ENCODE measurements at places on chromosomes 1 and 21. TPM values are rescaled to one million over a fixed set of nuclear protein-coding genes. Genes with fewer than 3 reads are reported as not detected.
A peak's percentile ranks its signal among the peaks of the same experiment; 100 is the strongest.

DNA sequence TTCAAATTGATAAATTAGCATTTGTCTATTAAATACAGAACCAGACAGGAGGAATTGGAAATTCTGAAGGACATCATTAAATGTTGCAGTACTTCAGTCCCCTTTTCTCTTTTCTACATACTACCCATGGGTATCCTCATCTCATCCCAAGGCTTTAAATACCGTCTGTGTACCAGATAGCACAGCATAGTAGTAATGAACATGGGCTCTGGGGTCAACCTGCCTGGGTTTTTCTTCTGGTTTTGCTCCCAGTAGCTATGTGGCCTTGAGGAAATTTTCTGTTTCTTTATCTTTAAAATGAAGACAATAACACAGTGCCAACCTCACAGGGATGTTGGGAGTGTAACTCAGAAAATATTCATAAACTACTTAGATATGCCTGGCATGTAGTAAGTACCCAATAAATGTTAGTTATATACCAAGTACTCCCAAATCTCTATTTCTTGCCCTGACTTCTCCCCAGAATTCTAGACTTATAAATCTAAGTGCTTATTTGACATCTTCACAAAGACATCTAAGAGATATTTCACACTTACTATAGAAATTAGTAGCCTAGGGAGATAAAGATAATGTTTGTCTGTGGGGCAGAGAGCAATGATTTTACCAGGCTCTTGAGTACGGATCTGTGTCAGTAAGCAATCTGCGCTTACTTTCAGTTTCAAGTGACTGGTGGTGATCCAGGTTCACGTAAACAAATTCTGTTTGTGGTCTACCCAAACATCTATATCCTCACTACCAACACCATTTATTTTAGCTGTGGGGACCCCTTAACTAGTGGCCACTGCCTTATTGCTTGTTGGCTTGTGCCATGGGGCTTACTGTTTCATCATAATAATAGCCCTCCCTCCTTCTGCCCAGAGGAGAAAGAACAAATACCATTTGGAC lies 37.3 kb downstream of the VANGL2 start:
- peak; percentile 93 for ATAC-seq

- no peak for ATAC-seq
These were observed 16.9 kb upstream of the ARHGAP29 start for GRCh38 chr1:94254073-94254810.

DNA sequence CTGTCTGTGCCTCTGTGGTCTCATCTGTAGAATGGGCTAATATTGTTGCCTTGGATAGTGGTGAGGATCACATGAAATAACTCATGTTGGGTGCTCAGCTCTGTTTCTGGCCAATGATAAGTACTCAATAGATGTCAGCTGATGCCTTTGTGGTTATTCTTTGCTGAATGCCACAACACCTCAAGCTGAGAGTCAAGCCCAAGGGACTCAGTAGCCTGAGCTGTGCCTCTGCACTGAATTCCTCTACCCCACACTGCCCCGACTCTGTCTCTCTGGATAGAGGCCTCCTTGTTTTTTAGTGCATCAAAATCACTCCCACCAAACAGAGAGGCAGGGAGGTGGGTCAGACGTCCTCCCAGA lies 196.1 kb upstream of the VAMP3 start:
- ATAC-seq = no peak

Gene SETSIP
- not detected for total RNA-seq

Gene LRRC38
- not detected for total RNA-seq

GRCh38 chr1:198693321-198693720 lies 54.5 kb downstream of the PTPRC start:
- peak; percentile 80 for ATAC-seq

DNA sequence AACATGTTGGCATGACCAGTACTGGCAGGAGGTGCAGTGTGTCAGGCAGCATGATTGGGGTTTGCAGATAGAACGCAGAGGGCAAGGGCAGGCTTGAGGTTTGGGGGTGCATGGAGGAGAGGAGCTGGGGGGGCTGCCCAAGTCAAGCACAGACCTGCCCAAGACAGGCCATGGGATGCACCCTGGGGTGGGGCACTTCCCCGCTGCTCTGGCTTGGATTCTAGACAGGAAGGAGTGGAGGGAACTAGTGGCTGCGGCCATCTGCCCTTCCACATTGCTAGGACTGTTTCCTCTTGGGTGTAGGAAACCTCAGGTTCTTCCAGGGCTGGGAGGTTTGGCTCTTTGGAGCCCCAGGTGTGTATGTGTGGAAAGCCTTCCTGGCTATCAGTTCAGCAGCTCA lies 3.0 kb downstream of the PDXK start:
- ATAC-seq = no peak

DNA sequence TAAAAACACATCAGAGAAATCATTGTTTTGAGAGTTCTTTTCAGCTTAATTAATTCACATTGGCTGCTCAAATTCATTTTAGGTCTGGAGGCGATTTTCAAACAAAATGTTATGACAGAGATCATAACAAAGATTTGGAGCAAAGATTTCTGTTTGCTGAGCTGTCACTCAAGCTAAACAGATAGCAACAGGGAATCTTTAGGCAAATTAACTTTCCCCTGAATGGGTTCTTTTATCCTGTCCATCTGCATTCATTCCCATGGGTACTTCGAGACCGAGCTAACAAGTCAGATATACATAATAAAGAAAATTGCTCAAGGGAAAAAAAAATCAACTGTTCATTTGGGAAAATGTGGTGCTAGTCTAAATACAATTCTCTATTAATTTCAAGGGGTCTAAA lies 30.2 kb upstream of the CA6 start:
- no peak for ATAC-seq

GRCh38 chr21:25556091-25556490 lies 51.2 kb downstream of the MRPL39 start:
- ATAC-seq = peak; percentile 59

DNA sequence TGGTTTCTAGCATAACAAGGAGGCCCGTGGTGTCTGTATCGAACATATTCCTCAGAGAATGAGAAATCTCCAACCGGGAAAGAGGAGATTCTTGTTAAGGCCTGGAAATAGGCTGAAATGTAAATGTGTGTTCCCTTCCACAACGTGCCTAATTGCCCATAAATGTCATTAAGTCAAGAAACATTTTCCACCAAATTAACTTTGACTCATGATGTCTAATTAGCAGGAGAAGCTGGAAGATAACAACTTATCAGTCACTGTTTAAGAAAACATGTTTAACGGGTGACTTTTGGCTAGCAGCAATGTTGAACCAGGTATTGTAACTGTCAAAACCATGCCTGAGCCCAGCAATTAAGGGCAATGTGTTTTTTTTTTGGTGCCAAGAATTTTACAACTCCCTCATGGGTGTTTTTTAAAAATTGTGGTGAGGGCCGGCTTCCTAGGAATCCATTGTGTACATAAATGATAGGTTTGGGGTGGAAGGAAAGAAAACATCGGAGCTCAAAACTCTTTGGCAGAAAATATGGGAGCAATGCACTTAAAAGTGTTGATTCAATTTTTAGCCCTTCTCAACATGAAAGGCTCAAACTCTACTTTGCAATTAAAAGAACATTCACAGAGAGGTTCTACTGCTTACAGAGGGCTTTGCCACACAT lies 67.0 kb downstream of the OLIG1 start:
- no peak for ATAC-seq

GRCh38 chr1:41434306-41434705 lies 50.2 kb downstream of the EDN2 start:
- no peak for ATAC-seq

DNA sequence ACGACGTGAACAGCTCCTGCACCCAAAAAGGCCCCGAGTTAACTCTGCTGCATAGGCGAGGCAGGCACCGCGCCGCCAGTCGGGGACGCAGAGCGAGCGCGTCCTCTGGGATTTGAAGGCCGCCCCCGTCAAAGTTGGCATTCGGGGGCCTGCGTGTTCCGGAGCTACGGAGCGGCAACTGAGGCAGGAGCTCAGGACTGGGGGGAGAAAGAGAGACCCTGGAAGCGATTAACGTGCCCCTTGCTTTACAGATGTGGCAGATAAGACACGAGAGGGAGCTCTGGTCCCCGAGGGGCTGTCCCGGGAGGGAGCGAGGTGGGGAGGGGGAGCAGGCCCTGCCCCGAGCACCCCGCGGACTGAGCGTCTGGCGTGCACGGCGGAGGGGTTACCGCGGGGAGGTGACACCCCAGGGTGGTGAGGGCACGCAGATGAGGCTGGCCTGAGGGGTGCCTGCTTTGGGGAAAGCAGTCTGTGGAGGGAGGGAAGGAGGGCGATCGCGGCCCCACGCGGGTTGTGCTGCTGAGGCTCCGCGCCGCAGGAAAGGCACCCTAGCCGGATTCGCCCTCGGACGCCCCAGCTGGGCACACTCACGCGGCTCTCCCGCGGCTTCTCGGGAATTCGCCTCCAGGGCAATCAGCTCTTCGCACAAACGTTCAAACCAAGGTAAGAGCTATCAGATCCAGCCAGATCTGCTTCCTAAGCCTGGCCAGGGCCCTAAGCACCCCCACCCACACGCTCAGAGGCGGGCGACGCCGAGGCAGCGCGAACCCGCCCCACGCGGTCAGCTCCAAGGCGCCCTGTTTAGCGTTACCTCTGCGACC lies 26.5 kb downstream of the ACTA1 start:
- no peak for ATAC-seq

- no peak for ATAC-seq
These were observed 40.2 kb upstream of the ST6GALNAC5 start for GRCh38 chr1:76827066-76827465.

DNA sequence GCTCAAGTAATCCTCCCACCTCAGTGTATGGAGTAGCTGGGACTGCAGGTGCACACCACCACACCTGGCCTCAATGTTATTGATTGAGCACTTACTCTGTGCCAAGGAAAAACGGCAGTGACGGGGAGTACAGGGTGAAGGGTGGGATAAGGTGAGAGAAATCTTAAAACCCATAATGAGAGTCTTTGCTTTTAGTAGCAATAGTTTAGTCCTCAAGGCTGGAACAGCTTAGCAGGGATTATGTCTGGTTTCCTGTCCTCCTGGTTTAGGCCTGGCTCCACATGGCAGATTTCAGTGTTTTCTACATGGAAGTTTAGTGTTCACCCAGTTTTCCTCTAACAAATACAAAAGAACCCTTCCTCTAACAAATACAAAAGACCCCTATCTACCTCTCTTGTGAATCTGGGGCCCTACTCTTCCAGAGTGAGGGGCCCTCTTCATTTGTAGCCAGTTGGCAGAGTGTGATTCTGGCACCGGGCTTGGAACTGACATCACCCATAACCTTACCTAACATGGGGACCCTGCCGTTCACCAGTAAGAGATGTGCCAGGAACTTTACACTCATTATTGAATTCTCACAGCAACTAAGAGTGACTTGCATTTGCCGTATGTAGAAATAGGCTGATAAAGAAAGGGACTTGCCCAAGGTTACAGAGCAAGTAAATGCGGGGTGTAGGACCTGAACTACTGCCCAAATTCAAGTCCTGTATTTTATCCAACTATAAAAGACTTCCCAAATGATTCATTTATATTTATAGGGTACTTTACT lies 6.9 kb downstream of the ZNF691 start:
- ATAC-seq = no peak

DNA sequence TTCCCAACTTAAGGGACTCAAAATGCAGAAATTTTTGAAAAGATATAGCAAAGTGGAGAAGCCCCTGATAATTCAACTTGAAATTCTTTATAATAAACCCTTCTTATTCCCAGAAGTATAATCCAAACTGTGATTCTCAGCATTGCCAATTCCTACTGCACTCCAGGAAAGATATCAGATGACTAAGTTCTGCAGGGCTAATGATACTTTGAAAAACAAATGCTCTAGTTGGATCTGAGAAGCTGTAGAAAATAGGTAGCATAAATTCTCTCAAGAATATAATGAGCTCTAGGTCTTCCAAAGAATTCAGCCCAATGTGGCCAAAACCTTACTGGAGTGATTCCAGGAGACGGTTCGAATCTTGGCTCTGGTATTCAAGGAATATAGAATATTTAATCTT lies 294.0 kb upstream of the PTBP2 start:
- ATAC-seq = no peak

Gene TRABD2B
- total RNA-seq = not detected

GRCh38 chr1:219330001-219330400 lies 156.3 kb downstream of the LYPLAL1 start:
- no peak for ATAC-seq

Gene CCDC30
- 5.2 TPM for total RNA-seq

GRCh38 chr1:214581785-214582184 lies 21.2 kb upstream of the CENPF start:
- ATAC-seq = no peak

DNA sequence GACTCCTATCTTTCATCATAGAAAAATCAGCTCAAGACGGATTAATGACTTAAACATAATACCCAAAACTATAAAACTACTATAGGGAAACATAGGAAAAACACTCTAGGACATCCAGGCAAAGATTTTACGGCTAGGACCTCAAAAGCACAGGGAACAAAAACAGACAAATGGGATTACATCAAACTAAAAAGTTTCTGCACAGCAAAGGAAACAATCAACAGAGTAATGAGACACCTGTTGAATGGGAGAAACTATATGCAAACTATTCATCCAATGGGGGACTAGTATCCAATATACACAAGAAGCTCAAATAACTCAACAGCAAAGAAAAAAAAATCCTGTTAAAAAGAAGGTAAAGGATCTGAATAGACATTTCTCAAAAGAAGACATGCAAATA lies 18.6 kb downstream of the NSL1 start:
- ATAC-seq = no peak

DNA sequence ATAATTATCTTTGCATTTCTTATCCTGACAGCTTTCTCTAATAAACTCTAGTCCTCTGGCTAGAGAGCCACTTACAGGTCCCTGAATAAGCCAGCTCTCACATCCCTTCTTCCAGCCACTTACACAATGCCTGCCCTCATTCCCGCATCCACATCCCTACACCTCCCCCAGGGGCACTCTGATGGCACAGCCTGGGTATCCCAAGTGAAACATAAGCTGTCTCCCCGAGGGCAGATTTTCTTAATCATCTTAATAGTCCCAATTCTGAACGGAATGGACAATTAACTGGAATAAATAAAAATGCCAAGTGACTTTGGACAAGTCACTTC lies 4.9 kb downstream of the RHOC start:
- no peak for ATAC-seq

DNA sequence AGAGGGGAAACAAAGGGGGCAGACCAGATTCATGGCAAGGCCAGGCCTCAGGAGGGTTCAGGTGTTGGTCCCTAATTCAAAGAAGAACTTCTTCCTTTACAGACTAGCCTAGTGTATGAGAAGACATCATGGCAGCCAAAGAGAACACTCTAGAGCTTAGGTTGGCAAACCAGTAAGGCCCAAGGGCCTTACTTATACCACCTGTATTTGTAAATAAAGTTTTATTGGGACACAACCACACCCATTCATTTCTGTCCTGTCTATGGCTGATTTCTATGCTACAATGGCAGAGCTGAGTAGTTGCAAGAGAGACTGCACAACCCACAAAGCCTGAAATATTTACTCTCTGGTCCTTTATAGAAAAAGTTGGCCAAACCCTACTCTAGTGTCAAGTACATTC lies 42.3 kb downstream of the SSBP3 start:
- no peak for ATAC-seq

DNA sequence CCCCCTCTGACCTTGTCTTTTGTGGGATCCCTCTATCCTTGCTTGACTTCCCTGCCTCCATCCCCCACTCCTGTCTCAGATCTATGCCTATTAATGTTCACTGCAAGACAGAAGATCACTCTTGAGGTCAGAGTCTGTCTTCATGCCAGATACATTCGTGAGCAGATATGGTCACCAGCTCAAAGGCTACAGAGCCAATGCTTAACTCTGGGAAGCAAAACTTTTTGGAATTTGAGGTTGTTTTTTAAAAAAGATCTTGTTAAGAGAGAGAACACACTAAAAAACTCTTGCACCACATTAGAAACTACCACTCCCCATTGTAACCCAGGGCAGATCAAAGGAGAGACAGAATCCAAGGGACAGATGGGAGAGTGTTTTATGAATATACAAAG lies 17.1 kb upstream of the A3GALT2 start:
- no peak for ATAC-seq
